ENCODE measurements at places on chromosomes 1 and 21. TPM values are rescaled to one million over a fixed set of nuclear protein-coding genes. Genes with fewer than 3 reads are reported as not detected.

- H3K27ac ChIP-seq = no peak overlapping the region
- no peaks in the 10 kb centered on the region for H3K27me3 ChIP-seq
- H3K4me1 ChIP-seq = peaks cover 21% of the 10 kb centered on the region
Measured at GRCh38 chr21:37474342-37474741, 107.8 kb downstream of the DYRK1A start.

- H3K27ac ChIP-seq = no peak overlapping the region
- H3K36me3 ChIP-seq = no peaks in the 10 kb centered on the region
- no peak for DNase-seq
- H3K4me3 ChIP-seq = no peak overlapping the region
Measured at GRCh38 chr1:52532731-52533327, 20.1 kb downstream of the TUT4 start.

DNA sequence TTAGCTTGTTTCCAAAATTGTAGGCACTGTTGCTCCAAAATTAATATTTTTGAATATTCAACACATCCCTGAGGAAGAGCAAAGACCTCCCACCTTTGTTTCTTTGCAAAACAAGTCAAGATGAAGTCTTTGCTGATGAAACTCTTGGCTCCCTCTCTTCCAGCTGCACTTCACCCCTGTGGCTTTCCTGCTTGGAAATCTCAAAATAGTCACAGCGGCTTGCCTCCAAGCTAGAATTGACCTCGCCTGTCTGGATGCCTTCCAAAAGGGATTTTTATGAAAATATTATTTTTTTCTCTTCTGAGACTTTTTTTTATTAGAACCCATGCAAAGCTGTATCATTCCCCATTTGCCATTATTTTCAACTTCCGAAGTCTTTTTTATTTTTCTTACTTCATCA is 71.1 kb upstream of the MROH9 start:
- no peak overlapping the region for H3K4me3 ChIP-seq
- no peaks in the 10 kb centered on the region for H3K27me3 ChIP-seq
- no peak for DNase-seq
- no peaks in the 10 kb centered on the region for H3K4me1 ChIP-seq
- H3K36me3 ChIP-seq = no peaks in the 10 kb centered on the region
- no peak overlapping the region for H3K27ac ChIP-seq

- peaks cover 4% of the 10 kb centered on the region for H3K36me3 ChIP-seq
- H3K4me1 ChIP-seq = peaks cover 20% of the 10 kb centered on the region
- no peak overlapping the region for H3K27ac ChIP-seq
- no peak overlapping the region for H3K4me3 ChIP-seq
- H3K27me3 ChIP-seq = no peaks in the 10 kb centered on the region
- DNase-seq = no peak
Measured at GRCh38 chr1:160258177-160258798, 4.1 kb downstream of the DCAF8 start.

DNA sequence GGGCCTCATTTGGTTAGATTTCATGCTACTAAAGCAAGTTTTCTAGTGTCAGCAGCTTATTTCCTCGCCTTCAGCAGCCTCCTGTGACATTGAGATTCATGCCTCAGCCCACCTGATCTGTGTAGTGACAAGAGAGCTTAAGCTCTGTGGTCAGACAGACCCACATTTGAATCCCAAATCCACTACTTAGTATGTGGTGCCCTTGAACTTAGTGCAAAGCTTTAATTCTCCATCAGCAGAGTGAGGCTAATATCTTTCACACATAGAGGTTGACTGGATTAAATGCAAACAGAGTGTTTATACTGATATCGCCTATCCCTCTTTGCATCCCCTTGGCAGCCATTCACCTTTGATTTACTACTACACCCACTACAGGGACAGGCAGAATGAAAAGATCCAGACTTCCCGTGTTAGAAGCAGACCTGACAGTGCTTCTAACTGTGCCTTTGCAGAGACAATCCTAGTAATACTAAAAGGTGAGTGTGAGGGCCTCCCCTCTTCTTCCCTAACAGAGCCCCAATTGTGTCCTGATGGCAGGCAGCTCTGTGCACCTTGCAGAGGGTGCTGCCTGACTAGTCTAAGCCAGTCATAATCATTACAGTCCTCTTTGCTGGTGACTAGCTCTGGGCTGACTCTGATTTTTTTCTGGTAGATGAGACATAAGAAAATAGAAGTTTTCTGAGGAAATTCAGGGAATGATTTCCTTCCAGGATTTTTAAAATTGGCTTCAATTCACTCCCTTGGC is 264.0 kb downstream of the CTH start:
- no peak for DNase-seq
- no peaks in the 10 kb centered on the region for H3K36me3 ChIP-seq
- peaks cover 19% of the 10 kb centered on the region for H3K4me1 ChIP-seq
- H3K27me3 ChIP-seq = no peaks in the 10 kb centered on the region
- H3K27ac ChIP-seq = no peak overlapping the region

DNA sequence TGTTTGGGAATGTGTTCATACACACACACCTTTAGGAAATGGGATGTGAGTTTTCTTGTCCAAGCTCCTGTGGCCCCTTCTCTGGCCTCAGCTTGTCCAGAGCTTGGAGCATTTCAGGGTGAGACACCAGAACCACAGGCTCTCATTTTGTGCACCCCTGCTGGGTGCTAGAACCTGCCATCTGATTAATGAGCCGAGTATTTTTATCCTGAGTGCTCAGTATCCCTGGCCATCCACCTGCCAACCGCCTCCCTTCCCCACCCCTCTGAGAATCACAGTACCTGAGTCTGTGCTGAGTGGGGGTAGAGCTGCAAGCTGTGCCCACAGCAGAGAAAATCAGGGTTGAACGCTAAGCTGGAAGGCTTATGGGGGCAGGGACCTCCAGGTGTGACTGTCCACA is 1.4 kb downstream of the CASQ1 start:
- no peaks in the 10 kb centered on the region for H3K36me3 ChIP-seq
- no peak overlapping the region for H3K4me3 ChIP-seq
- no peak for DNase-seq
- no peak overlapping the region for H3K27ac ChIP-seq
- H3K27me3 ChIP-seq = no peaks in the 10 kb centered on the region

DNA sequence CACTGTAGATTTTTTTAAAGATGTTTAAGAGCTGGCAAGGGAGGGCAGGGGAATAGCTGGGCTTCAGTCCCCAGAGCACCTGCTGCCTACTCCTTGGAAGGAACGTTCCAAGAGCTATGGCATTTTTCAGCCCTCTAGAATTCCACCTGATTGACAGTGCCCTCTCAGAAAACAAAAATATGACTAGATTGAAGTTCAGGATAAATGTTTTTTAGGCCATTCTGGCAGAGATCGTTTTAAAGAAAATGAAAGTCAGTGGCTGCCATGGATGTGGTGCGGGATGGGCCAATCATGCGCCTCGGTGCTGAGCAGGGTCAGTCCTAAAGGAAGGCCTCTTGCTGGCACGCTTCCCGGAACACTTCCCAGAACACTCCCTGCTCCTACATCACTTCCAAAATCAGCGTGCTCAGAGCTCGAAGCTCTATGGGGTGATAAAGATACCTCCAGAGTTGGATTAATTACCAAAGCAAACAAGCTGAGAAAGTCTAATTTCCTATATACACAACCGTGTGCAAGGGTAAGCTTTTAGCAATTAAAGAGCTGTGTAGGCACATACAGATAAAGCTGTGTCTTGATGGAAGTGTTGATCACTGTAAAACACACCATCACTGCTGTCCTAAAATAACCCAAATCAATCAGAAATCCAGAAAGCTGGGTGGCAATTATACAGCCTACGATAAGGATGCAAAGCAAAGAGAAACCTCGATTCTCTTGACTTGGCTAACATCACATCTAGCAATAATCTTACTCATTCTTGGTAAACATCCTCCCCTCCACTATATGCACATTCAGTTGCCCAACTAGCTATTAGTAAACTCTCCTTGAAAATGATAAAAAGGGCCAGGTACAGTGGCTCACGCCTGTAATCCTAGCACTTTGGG is 34.6 kb downstream of the TGFBR3 start:
- no peak overlapping the region for H3K4me3 ChIP-seq
- H3K4me1 ChIP-seq = no peaks in the 10 kb centered on the region
- no peaks in the 10 kb centered on the region for H3K36me3 ChIP-seq
- H3K27me3 ChIP-seq = no peaks in the 10 kb centered on the region

DNA sequence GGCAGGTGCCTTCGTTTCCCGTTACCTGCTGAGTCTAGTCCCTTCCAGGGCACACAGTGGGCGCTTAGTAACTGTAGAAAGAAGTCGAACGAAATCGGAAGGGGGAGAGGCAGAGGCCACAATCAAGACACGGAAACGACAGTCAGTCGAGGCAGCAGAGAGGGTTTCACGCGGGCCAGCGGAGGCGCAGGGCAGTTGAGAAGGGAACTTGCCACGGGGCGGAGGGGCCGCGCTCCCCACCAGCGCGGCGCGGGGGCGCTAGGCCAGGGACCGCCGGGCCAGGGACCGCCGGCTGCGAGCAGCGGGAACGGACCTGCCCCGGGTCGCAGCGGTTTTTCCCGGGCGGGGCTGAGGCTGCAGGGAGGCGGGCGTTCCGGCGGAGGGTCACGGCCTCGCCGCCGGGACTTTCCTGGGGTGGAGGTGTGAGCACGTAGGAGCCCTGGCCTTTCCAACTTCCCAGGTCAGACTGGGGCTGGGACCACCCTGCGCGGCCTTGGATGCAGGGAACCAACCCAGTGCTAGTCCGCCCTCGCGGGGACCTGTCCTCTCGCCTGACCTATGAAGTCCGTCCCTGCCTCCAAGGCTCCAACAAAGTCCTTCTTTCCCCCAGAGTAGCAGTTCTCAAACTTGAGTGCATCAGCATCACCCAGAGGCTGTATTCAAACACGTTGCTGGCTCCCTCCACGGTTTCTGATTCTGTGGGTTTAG is 150.1 kb upstream of the FGGY start:
- DNase-seq = peak; percentile 70
- no peak overlapping the region for H3K27ac ChIP-seq
- peak overlapping the region; percentile 67 for H3K4me3 ChIP-seq
- H3K4me1 ChIP-seq = peaks cover 34% of the 10 kb centered on the region
- peaks cover 22% of the 10 kb centered on the region for H3K27me3 ChIP-seq
- H3K36me3 ChIP-seq = no peaks in the 10 kb centered on the region

DNA sequence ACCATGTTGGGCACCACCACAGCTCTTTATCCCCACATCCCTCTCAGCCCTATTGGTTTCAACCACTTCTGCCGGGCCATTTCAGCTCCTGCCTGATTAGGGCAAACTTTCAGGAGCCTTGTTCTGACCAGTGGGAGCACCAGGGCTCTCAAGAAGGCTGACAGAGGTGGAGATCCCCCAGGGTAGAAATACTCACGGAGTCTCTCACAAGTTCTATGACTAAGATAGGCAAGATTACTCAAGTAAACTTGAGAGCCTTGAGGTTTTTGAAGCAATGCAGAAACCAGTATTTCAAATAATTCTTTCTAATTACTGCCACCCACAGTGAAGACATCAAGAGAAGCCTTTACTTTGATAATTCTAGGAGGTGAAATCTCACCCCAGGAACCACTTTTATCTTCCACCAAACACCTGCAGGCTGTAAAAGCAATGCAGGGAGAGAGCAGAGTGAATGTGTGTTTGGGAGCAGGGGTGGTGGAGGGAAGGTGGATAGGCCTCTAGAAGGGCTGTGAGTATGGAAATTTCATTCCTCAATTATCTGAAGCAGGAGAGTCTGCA is 6.6 kb upstream of the PTCH2 start:
- no peaks in the 10 kb centered on the region for H3K4me1 ChIP-seq
- H3K27ac ChIP-seq = no peak overlapping the region
- H3K36me3 ChIP-seq = no peaks in the 10 kb centered on the region
- DNase-seq = no peak
- no peaks in the 10 kb centered on the region for H3K27me3 ChIP-seq

DNA sequence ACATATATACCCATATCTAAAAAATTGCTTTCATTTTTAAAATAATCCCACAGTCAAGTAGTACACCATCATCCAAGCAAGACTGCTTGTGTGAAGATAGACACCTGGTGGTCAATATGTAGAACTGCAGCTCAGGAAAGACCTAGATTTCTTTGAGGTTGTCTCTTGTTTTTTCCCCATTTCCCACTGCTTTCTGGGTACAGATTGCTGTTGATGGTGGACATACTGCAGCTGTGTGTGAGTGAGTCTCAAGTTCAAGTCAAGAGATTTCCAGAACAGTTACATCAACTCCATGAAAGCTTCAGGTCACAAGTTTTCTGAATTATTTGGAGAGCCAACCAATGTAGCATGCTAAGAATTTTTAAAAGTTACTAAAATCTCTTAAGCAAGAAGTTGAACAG is 306.4 kb downstream of the DUSP10 start:
- peak; percentile 76 for DNase-seq
- no peaks in the 10 kb centered on the region for H3K36me3 ChIP-seq
- peaks cover 7% of the 10 kb centered on the region for H3K4me1 ChIP-seq
- no peak overlapping the region for H3K27ac ChIP-seq
- H3K27me3 ChIP-seq = no peaks in the 10 kb centered on the region
- no peak overlapping the region for H3K4me3 ChIP-seq

DNA sequence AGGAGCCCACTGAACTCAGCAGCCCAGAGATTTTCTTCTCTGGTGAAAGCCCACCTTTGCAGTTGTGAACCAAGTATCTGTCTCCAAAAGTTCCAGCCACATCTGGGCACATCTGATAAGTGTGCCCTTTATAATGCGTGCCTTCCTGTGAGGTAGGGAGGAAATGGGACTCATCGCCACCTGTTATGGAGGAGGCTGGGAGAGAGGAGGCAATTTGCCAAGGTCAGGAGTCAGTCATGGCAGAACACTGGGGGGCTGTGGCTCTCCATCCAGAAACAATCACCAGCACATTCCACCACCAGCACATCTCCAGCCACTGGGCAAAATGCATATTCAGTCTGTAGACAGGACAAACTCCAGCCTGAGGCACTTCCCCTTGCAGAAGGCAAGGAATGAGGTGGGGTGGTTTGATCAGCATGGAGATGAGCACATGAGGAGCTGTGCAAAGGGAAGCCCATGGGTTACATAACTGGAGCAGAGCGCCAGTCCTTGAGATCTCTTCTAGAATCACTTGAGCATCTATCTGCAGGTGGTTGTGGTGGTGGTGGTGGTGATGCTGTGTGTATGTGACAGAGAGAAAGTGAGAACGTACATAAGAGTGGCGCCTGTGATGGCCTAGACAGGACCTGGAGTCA is 15.0 kb upstream of the LEMD1 start:
- H3K4me1 ChIP-seq = peaks cover 43% of the 10 kb centered on the region
- H3K27ac ChIP-seq = no peak overlapping the region
- DNase-seq = no peak
- no peak overlapping the region for H3K4me3 ChIP-seq
- H3K27me3 ChIP-seq = 0 out of 2 replicates have a peak, but pooled peaks cover 5% of the 10 kb centered on the region

- H3K27me3 ChIP-seq = peaks cover 98% of the 10 kb centered on the region
- peaks cover 43% of the 10 kb centered on the region for H3K4me1 ChIP-seq
Measured at GRCh38 chr1:26155370-26156284, 3.3 kb upstream of the FAM110D start.

GRCh38 chr1:147652306-147652705 is 18.0 kb downstream of the ACP6 start:
- no peak overlapping the region for H3K27ac ChIP-seq
- no peak for DNase-seq
- H3K36me3 ChIP-seq = peaks cover 10% of the 10 kb centered on the region
- H3K27me3 ChIP-seq = no peaks in the 10 kb centered on the region

The C1orf74 gene
- total RNA-seq = 3.9 TPM

The OR2W3 gene
- 1.9 TPM for total RNA-seq

The TOE1 gene
- total RNA-seq = 22.4 TPM

The CFAP45 gene
- not detected for total RNA-seq

The SYNC gene
- total RNA-seq = not detected

Measured in GM23338 (cell line).